NCI-H146 (cell line): ENCODE measurements at places on chromosomes 5 and 9.
A peak's percentile ranks its signal among the peaks of the same experiment; 100 is the strongest.

GRCh38 chr5:147557876-147558745 is 48.2 kb upstream of the DPYSL3 start:
- no peak for DNase-seq

DNA sequence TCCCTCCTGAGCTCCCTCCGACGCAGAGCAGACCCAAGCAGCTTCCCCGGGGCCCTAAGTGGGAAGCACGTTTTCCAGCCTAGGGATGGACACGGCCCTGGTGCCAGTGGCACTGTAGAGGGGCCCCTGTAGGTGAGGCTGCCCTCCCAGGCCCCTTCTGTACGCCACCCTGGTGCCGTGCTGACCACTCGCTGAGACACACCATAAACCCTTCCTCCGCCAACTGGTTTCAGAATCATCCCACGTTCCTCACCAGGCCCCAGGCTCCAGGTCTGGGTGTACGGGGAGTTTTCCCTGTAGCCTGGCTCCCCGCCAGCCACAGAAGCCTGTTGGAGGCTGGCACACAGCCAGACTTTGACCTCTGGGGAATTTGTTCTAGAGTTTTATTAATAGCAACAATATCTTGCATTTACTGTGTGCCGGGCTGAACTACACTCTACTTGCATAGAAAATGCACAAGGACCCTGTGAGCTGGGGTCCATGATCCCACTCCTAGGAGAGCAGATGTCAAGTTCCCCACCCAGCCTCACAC is 18.2 kb upstream of the WDR38 start:
- peak; percentile 38 for DNase-seq

GRCh38 chr9:4894076-4894475 is 91.0 kb upstream of the JAK2 start:
- DNase-seq, result no peak

GRCh38 chr9:98316445-98317133 is 61.1 kb upstream of the TBC1D2 start:
- DNase-seq, result no peak

DNA sequence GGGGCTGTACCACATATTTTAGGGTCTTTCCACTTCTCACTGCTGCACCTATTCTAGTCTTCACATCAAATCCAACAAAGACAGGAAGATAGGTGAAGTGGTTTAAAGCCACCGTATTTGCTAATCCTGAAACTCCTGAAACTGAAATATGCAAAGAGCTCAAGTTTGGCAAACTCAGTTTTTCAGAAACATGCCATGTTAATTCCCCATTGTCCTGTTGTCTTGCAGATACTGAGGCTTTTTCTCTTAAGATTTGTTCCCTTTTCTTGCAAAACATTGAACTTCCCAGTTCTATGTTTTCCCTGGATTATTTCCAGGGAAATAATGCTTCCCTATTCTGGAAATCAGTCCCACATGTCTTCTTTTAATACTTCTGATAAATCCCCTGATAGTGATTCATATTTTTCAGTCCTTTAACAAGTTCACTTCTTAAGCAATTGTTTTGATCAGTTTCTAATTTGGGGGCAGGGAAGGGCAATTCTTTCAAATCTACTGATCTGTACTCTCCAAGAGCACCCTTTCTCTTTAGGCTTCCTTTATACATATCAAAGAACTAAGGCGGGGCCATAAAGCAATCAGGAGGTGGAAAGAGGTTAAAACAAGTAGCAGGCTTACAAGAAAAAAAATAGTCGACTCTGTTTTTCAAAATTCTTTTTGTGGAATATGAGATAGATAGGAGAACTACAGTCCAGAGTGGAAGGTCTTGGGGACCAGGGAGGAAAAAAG is 648.5 kb downstream of the BNC2 start:
- no peak for DNase-seq

GRCh38 chr9:122197882-122198281 is 30.9 kb downstream of the LHX6 start:
- DNase-seq, result no peak

- no peak for DNase-seq
Measured at GRCh38 chr5:44870430-44870829, 61.7 kb downstream of the MRPS30 start.

- no peak for DNase-seq
Measured at GRCh38 chr5:134659456-134659855, 10.9 kb downstream of the SEC24A start.

- DNase-seq, result peak; percentile 51
Measured at GRCh38 chr9:121699571-121700164, 48.2 kb downstream of the DAB2IP start.

DNA sequence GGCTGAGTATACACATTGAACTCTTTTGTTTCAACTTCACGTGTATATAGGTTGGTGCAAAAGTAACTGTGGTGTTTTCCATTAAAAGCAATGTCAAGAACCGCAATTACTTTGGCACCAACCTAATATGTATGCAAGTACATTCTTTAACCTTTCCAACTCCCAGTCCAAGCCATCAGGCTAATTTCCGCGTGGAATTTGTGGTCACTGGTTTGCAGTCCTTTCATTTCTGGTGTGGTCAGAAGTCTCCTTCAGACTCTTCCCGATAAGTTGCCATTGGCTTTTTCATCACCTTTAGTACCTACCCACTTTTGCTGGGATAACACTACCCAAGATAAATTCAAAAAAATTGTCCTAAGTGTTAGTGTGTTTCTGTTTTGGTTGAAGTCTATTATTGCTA is 84.0 kb downstream of the RGS3 start:
- DNase-seq, result no peak

DNA sequence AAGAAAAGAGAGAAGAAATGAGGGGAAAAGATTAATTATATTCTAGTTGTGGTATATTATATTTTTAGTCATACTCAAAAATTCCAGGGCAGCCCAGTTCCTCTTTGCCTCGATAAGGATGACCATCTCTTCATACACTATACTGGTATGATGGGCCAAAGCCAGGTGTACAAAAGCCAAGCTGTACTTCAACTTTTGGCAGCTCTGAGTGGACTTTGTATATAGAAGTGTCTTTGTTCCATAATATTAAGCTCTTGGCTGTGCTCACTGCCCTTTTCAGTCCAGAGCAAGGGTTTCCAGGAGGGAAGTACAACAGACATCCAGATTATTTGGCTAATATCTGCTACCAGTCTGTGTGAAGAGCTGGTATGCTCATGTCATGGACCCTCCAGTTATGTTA is 934.3 kb upstream of the CDH10 start:
- DNase-seq, result no peak

DNA sequence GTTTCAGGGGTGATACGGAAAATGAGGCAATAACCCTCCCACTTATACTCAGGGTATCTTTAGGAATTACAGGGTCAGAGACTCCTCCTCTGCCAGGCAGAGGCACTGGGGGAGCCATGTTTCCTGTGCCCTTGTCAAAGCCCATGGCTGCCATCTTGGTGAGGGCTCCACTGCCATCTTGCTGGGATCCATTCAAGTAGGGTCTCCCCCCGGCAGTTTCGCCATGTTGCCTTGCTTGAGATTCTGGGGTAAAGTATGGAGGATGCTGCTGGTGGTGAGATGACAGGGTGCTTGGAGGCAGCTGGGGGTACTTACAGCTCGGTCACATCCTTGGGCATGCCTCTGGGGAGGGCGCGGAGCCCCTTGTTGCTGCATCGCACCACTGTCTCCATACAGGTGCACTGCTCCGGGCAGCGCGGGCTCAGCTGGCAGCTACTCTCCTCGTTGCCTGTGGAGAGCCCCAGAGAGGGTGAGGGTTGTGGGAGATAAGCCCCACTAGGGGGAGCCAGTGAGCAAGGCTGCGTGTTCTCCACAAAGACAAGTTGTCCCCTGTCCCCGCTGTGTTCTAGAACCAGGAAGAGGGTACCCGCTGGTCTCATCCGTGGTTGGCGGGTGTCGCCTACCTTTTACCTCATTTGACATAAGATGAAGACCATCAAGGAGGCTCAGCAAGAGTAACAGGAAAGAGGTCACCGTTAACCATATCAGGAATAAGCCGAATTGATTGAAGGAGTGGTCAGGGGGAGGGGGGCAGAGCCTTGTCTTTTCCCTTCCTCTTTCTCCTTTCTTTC is 169.0 kb upstream of the PANK3 start:
- peak; percentile 2 for DNase-seq

DNA sequence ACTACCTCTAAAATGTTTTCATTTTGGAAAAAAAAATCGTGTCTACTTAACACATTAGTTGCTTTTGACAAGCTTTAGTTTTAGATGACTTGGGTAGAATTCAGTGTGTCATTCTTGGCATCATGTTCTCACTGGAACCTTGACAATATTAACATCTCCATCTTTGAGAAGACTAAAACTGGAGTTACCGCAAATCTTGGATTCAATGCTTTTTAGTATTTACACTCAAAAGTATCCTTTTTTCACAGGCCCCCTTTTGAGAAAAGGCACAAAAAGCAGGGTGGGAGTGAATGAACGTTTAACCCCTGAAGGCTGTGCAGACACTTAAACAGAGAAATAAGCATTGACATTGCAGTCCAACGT is 549.1 kb downstream of the CSNK1G3 start:
- DNase-seq, result no peak

DNA sequence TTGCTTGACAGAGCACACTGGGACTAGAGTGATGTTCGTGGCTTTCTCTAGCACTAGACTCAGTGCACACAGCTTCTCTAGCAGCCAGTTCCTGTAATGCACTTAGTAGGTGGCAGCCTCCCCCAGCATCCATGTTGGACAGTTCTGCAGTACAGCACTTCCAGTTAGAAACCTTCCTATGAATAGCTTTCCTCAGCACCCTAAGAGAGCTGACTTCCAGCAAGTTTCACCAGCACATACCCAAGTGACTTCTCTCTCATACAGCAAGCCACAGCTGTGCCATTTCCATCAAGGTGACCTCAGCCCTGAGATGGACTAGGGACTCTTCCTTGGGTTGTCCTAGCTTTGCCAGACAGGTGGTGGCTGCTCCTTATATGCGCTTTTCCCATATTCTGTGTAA is 60.4 kb downstream of the PJA2 start:
- no peak for DNase-seq

DNA sequence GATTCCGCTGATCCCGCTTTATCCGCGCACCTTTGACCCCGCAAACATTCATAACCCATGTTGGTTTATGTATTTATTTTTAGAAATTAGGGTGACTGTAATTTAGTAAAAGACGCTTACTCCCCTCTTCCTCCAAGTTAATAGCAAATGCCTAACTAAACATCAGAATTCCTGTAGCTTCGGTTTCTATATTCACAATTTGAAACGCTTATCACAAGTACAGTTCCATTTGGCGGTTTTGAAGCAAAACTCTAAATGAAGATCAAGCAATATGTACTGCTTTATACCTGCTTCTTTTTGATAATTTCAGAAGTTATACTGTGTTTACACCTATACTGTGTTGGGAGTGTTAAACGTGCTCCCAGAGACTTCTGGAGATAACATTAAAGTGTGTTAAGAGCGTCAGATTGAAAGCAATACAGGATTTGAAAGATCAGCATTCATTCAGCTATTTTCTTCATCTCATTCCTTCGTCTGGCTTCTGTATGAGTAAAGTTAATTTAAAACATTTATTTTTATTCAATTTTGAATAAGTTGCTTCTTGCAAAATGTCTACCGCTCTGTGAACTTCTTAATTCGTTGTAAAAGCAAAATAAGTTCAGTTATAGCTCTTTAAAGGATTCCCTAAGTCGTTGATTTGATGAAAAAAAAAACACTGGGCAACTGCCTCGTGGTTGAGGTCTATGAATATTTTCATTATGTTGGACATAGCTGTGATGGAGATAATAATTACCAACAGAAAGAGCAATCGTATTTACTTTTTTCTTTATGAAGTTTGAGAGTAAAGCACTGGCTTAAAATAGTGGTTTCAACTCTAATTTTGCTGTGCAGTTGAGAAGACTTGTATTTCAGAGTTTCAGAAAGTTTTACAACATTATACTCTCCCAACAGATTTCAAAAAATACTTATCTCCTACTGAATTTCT is 2.5 kb downstream of the PRDM6 start:
- no peak for DNase-seq

DNA sequence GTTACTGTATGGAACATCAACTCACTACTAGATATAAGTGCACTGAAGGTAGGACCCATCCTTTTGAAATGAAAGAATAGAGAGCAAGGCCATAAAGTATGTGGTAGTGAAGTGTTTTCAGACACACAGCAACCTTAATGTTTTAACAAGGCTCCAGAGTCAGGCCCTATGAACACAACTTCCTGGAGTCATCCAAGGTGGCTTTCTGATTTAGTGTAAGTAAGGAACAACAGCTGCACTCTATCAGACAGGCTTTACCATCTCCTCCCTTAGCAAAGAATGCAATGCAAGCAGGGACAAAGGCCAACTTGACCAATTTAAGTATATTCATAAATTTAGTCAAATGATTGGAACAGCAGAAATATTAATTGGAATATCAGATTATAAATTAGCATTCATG is 90.1 kb downstream of the MPDZ start:
- DNase-seq, result no peak

DNA sequence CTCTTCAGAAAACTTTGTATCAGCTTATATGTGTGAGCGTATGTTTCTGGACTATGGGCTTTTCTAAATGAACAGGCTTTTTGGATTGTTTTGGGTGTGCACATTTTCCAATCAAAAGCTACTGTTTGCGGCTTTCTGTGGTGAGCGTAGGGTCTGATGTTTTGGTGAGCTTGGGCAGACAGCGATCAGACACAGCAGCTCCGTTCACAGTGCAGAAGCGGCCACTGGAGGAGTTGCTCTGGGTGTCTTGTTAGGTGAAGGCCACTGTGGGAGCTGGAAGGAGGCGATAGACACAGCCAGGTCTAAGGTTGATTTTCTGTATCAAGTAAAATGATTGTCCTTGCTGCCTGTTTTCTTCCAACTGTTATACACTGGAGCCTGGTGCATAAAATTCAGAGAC is 11.1 kb downstream of the PRRC2B start:
- no peak for DNase-seq

GRCh38 chr9:3521966-3522365 is 3.8 kb downstream of the RFX3 start:
- DNase-seq, result peak; percentile 26

- no peak for DNase-seq
Measured at GRCh38 chr9:69932901-69933300, 110.7 kb upstream of the MAMDC2 start.

DNA sequence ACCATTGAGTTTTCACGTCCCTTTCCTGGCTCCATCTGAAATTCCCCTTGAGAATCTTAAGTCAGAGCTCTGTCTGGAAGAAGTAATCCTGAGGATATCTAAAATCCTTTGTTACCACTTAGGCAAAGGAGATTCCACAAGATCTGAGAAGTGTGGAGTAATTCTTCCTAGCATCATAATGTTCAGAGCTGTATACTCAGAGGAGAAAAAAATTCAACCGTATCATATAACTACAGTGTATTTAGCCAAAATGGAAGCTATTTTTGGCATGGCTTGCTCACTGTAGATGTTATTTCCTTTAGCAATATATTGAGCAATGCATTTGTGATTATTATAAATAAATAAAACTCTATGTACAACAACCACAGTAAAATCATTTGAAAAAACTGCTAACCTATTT is 1858.4 kb downstream of the EFNA5 start:
- no peak for DNase-seq

DNA sequence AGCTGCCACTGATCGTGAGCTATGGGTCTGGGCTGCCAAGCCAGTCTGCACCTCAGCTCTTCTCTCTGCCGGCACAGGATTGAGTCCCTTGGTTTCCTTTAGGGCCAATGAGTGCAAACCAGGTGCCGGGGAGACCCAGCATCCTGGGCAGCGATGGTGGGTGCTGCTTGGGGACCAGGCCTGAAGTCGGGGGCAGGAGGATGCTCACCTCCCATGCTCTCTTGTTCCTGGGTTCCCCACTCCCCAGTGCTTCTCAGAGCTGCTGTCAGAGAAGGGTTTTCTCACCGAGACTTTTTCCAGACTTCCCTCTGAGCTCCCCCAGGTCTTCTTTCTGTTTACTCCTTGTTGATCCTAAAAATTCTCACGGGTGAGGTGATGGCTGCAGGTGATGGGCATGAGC is 61.2 kb downstream of the IRX1 start:
- no peak for DNase-seq
